Fibroblast of skin of back (primary cell): ENCODE measurements at places on chromosomes 3 and 15.

DNA sequence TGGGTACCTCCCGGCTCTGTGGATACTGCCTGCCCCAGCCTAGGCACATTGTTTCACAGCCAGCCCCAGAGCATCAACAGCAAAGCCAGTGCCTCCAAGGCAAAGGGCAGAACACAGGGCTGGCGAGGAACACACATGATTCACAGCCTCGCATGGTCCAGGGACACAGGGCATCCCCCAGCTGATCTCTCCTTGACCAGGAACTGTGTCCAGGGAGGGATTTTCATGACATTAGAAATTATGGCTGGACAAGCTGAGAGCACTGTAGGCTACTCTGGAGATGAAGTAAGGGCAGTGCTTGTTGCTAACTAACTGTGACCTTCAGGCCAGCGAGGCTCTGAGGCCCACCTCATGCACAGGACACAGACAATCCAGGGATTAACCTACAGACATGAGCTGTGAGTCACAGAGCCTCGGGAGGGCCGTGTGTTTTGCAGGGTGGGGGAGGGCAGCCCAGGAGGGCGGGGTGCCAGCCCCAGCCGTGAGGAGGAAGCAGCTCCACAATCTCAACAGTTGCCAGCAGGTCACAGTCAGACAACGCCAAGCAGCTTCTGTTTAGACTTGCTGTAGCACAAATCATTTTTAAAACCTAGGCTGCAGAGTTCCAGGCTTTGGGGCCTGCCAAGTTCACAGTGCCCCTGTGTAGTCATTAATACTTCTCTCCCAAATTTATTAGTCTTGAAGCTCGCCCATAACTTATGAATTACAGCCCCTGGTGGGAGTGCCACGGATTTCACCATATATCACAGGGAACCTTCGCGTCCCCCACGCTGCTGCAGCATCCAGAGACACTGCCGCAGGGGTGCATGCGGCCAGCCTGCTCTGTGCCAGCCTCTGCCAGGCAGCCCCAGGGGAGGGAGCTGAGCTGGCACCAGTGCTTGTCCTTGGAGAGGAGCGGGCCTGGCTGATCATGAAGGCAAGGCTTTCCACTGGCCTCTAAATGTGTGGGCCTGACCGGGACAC, 114.7 kb downstream of the ETFA start:
- peak; percentile 81 for DNase-seq

DNA sequence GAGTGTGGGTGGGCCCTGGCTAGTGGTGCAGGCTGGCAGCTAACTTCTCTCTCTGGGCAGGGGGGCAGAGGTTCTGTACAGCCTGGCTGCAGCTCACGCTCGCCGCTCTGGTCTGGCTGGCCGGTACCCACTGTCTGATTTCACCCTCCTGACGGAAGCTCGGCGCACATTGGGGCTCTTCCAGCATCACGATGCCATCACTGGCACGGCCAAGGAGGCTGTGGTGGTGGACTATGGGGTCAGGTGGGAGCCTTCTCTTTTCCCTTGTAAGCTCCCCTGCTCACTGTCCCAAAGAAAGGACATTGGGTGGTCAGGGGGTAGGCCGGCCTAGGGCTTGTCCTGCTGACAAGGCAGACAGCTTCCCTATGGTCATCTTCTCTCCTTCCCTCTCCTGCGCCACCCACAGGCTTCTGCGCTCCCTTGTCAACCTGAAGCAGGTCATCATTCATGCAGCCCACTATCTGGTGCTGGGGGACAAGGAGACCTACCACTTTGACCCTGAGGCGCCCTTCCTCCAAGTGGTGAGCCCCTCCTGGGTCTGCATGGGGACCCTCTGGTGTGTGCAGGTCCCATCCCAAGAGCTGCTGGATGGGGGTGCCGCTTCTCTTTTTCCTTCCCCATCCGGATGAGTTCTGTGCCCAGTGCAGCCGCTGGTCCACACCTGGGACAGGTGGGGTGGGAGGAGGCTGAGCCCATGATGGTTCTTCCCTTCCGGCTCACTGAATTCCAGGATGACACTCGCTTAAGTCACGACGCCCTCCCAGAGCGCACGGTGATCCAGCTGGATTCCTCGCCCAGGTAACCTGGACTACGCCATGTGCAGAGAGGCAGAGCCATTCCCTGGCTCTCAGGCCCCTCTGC, 7.6 kb downstream of the MAN2A2 start:
- DNase-seq, result no peak

GRCh38 chr15:58469432-58470353, 37.9 kb downstream of the LIPC start:
- DNase-seq, result peak; percentile 97

DNA sequence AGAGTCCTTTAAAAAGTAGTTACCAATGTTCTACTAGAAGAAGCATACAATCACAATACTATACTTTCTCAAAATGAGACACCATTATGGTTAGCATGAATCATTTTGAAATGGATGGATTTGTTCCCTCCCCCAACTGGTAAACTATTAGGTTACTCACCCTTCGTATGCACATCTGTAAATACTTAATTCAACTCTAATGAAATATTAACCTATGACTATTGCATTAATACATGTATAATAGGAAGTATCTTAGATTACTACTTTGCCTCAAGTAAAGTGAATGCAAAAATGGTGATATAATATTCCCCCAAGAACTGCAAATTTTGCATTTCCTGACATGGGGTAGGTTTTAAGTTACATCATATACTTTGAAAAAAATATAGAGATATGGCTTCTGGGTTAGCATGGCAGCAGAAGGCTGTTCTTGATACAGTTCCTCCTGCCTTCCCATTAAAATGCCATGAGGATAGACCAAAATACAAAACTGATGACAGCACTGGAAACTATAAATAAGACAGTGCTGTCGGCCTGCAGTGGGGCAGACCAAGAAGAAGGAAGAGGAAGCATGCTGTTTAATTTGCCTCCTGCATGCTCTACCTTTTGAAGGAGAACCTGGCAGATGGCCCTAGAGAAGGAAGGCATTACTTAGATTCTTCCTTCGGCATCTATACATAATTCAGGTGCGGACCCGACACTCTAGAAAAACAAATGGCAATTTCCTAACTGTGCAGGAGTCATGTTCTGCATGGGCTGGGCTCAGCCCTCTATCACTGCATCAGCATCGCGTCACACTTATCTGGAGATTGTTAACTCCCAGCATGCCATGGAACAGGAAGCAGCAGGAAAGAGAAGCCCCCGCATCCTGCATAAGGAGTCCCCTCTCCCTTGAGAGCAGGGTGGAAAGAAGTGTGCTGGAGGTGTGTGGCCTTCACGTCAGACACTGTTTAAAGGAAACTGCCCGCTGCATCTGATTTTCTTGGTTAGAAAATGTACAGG, 41.8 kb upstream of the NEO1 start:
- DNase-seq, result no peak

GRCh38 chr3:172705170-172705569, 5.7 kb downstream of the NCEH1 start:
- no peak for DNase-seq

GRCh38 chr15:35912196-35912595, 366.2 kb upstream of the DPH6 start:
- peak; percentile 4 for DNase-seq

DNA sequence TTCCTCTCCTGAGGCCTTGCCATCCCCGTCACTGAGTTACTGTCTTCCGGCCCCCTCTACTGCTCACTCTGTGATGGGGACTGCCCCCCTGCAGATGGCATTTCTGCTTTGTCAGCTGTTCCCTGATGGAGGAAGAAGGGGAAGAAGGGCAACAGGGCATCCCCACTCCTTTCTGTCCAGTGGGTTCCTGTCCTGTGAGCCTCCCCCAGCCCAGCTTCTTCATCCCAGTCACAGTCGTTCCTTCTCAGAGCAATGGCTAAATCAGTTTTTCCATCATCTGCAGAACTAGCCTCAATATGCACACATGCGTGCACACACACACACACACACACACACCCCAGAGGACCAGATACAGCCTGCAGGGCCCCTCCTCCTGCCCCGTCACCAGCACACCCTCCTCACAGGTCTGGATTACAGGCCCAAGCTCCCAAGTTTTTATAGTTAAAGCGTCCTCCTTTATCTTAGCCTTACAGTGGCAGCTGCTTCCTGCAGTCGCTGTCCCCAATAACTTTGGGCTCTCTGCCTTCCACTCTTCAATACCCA, 21.4 kb downstream of the ALDH1L1 start:
- DNase-seq, result no peak

- DNase-seq, result no peak
Measured at GRCh38 chr3:66482018-66482404, 18.8 kb downstream of the LRIG1 start.

GRCh38 chr3:29627136-29628117, 346.6 kb downstream of the RBMS3 start:
- no peak for DNase-seq

DNA sequence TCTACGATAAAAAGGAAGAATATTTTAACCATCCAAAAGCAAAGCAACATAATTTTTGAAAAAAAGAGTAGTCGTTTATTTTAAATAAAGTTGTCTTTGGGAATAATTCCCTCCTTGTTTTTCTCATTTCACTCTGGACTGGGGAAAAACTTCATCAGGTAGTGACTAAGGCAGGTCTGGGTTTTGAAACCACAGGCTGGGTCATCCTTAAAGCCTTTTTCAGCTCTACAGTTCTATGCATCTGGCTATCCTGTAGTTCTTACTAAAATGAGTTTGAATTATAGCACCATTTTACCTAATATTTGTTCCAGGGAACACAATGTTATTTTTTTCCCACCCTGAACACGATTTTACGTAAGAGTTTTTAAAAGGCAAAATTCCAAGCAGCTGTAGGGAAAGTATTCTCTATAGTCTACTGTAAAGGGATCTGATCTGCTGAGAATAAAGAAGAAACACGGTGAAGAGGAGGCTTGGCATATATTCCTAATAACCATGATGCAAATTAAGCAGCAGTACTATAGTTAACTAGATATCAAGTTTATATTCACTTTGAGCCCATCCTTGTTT, 107.7 kb downstream of the OSBPL10 start:
- no peak for DNase-seq

DNA sequence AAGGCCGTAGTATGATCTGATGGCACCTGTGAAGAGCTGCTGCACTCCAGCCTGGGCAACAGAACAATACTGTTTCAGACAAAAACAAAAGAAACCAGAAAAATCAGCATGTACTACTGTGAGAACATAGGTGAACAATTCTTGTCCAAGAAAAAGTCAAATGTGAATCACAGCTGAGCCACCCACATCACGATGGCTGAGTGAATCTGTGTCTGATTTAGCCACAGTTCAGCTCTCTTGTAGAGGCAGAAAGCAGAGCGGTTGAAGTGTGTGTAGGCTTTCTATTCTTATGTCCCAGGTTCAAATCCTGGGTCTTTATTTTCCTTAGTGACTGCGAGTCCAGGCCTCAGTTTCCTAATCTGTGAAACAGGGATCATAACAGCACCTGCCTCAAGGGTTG, 4.4 kb upstream of the FURIN start:
- no peak for DNase-seq

- DNase-seq, result no peak
Measured at GRCh38 chr3:26920646-26921478, 298.3 kb downstream of the LRRC3B start.

GRCh38 chr15:32852017-32852416, 134.2 kb downstream of the GREM1 start:
- no peak for DNase-seq

DNA sequence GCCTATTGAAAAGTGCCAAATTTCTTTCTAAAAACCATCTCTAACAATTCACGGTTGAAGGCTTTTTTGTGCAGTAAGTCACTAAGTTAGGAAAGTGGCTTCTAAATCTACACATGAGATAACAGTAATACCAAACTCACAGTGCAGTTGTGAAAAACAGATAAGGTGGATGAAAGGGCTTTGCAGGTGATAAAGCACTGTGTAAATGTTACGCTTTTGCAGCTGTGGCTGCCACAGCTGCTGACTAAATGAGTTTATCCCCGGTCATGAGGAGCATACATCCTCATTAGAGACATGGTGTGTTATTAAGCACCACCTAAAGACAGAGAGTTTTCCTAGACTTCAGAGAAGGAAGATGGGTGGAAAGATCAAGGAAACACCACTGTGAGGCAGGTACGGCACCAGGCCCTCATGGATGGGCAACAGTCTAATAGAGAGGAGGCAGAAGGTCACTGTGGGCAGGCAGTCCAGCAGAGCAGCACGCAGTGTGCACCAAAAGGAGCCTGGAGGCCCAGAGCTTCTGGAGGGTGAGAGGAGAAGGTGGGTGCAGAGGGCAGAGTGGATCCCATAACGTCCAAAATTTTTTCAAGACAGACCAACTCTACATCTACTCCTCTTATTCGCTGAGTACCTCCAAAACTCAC, 68.5 kb downstream of the FMN1 start:
- DNase-seq, result no peak

DNA sequence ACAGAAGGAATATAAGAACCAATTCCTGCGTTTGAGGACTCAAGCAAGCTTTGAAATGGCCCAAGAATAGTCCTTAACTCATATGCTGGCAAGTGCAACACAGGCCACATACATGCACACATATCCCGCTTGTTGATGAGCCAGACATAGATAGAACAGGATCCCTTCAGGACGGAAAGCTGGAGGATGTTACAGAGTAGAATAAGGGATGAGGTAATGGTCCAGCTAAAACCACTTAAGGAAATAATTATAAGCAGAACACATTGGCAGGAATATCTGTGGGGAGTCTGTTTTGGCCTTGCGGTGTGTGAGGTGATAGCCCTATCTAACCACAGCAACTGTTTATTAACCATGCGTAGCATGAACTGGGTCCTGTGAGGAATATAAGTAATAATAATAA, 25.0 kb downstream of the SCG3 start:
- DNase-seq, result peak; percentile 3

DNA sequence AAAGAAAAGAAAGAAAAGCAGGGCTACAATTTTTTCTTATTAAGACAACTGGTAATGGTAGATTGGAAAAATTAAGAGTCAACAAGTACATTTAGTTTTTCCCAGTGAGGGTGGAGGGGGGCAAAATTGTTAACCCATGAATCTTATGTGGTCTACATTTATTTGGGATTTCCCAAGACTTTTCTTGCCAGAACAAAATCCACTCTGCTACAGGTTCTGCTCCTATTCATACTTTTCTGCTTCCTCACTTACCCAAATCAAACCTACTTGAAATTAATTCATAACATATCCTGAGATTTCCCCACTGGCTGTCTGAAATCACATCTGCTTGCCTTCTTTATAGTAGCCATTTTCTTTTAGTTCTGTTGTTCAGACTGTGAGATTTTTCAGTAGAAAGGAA, 41.1 kb downstream of the VGLL3 start:
- DNase-seq, result peak; percentile 69

- DNase-seq, result no peak
Measured at GRCh38 chr3:123817413-123817812, 66.7 kb downstream of the MYLK start.

- DNase-seq, result no peak
Measured at GRCh38 chr15:49908933-49909295, 210.1 kb downstream of the ATP8B4 start.

DNA sequence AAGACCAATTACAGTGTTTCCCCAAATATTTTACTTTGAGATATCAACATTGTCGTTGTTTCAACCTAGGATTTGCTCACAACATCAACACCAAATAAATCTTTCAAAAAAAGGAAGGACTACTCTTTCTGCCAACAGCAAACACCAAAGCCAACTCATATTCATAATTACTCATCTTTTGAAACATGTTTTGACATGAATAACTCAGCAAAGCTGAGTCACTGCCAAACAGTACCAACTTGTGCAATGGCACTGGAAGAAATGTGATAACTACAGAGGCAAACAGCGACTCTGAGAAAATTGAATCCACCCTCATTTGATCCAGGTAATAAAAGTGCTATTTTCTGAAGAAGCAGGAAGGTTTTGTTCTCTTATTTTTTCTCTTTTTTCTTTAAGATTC, 67.2 kb downstream of the PEX5L start:
- DNase-seq, result peak; percentile 59
